Brain pericyte (primary cell): ENCODE measurements at places on chromosomes 5 and 9.

GRCh38 chr5:150541397-150541675 lies 33.4 kb downstream of the NDST1 start:
- no peak for DNase-seq

GRCh38 chr9:98568234-98568908 lies 140.4 kb downstream of the GABBR2 start:
- no peak for DNase-seq

- DNase-seq = no peak
These were observed 2.5 kb upstream of the TCF7 start for GRCh38 chr5:134111741-134112647.

GRCh38 chr9:134377143-134377484 lies 50.9 kb downstream of the RXRA start:
- DNase-seq = no peak

GRCh38 chr5:145118127-145118526 lies 717.0 kb downstream of the PRELID2 start:
- no peak for DNase-seq

- no peak for DNase-seq
These were observed 55.6 kb downstream of the SPTLC1 start for GRCh38 chr9:92059661-92060060.

DNA sequence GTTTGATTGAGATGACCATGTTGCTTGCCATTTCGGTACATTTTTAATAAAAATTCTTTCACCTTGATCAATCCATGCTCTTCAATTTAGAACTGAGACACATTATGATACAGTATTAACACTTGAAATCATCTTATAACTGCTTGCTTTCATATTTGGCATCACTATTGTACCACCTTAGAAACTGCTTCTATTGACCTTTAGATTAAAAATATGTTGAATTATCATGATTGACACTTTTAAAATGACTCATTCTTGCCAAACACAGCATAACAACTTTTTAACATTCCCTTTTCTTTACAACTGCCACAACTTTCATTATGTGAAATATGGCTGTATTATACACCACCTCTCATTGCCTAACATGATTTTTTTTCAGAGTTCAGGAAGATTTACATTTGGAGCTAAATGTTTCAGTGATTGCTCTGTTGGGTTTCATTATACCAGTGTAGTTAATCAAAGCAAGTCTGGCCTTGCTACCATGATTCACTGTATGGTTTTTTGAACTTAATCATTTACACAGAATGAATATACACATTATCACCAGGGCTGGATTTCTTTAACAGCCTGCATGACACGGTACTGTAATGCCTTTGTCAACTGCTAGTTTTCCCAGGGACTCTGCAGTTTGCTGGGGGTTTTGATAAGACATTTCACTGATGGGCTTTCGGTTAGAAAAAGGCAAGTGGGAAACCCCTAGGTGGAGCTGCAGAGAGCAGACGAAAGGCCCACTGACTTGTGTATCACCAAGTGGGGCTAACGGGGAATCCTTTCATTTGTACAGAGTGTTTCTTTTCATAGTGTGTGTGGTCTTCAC lies 93.6 kb upstream of the TLE4 start:
- no peak for DNase-seq

DNA sequence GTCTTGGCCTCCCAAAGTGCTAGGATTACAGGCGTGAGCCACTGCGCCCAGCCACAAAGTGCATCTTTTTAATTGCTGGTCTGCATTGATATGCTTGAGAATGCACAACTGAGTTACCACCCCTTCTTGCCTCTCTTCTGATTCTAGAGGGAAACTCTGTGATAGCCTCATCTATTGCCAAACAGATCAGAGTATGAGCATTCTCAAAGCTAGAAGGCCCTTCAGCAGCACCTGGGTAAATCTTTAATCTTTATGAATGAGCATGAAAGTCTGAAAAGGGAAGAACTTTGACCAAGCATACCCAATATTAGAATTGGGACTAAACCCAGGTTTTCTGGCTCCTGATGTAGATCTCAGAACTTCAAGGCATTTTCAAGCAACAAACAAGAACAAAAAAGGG lies 298.3 kb upstream of the TNC start:
- DNase-seq = no peak

DNA sequence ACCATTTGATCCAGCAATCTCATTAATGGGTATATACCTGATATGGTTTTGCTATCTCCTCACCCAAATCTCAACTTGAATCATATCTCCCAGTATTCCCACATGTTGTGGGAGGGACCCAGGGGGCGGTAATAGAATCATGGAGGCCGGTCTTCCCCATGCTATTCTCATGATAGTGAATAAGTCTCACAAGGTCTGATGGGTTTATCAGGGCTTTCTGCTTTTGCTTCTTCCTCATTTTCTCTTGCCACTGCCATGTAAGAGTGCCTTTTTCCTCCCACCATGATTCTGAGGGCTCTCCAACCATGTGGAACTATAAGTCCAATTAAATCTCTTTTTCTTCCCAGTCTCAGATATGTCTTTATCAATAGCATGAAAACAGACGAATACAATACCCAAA lies 74.5 kb upstream of the APC start:
- DNase-seq = no peak
